GM23248 (cell line): ENCODE measurements at places on chromosomes 11 and 22. TPM values are rescaled to one million over a fixed set of nuclear protein-coding genes. Genes with fewer than 3 reads are reported as not detected.

IGSF22 gene
- not detected in 2 replicates for total RNA-seq

RASD2 gene
- 0.76 and 3.7 TPM in 2 replicates for total RNA-seq

TMEM121B gene
- 0.11 TPM in 1 of 2 replicates, not detected in the other for total RNA-seq

TEX12 gene
- 0.51 and 2.2 TPM in 2 replicates for total RNA-seq

PDGFD gene
- total RNA-seq = 0.25 and 1.3 TPM in 2 replicates

MRGPRF gene
- 25.3 and 36.0 TPM in 2 replicates for total RNA-seq

GRCh38 chr22:16586991-16587390 is 5.6 kb downstream of the CCT8L2 start:
- DNase-seq = no peak

DNA sequence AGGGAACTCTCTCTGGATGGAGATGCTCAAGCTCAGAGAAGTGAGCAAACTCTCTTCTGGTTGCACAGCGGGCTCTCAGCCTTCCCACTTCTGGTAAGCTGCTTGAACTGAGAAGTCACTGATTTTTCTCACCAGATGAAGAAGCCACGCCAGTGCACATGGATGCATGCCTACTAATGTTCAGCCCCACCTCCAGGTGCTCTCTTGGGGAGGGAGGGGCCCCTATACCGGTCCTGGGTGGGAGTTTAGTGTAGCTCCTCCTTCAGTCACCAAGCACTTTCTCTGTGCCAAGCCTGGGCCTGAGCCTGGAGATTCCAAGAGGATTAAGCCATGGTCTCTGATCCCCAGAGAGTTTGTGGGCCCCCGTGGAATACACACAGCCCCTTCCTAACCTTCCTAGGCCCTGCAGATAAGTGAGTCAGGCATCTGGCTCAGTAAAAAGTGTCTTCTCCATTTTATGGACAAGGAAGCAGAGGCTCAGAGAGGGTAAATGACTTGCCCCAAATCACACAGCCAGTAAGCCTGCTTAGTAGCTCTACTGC is 142.2 kb downstream of the ST3GAL4 start:
- DNase-seq = peak; percentile 20

- DNase-seq = peak; percentile 57
Observed at GRCh38 chr22:36765943-36766450, 9.9 kb downstream of the IFT27 start.

DNA sequence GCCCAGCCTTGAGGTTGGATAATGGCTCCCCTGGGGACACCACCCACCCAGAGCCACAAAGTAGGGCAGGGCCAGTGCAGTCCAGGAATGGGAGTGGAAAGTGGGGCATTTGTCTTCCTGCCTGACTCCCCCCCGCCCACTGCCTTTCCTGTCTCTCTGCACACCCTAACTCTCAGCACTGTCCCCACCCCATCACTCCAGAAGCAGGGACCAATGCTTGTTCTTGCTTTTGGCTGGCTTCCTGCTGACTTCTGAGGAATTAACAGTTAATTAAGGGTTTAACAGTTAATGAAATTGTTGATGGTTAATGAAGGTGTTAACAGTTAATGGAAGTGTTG is 4.7 kb downstream of the PITPNM1 start:
- DNase-seq = no peak

DNA sequence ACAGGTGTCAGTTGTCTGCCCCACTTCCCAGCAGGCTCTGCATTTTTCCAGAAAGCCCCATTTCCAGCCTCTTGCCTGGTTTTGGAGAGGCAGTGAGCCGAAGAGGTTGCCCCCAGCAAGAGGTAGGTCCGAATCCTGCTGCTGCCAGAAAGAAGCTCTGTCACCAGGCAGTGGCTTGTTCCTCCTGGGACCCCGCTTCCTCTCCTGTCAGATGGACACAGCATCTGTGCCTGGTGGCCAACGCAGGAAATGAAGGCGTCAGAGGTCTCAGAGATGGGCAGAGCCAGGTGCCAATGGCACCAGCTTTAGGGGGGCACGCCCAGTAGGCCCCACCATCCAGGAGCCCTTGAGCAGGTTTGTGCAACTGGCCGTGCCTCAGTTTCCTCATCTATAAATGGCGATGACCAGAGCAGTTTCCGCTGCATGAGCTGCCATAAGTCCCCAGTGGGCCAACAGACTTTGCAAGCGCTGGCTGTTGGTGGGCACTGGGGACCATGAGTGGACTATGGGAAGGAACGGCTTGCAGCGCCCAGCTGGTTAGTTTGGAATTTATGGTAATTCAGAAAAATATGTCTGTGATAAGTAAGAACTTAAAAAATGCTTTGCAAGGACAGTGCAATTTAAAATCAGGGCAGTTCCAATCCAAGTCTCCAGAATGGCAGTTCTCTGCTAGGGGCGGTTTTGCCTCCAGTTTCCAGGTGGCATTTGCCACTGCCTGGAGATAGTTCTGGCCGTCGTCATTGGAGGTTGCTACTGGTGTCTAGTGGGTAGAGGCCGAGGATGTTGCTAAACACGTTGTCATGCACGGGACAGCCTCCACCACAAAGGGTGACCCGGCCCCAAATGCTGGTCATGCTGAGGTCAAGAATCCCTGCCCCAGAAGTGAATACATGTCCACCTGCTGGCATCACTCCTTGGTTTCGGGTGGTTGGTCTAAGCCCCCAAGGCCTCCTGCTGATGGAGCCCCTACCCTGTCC is 2.3 kb upstream of the OSBPL5 start:
- no peak for DNase-seq

DNA sequence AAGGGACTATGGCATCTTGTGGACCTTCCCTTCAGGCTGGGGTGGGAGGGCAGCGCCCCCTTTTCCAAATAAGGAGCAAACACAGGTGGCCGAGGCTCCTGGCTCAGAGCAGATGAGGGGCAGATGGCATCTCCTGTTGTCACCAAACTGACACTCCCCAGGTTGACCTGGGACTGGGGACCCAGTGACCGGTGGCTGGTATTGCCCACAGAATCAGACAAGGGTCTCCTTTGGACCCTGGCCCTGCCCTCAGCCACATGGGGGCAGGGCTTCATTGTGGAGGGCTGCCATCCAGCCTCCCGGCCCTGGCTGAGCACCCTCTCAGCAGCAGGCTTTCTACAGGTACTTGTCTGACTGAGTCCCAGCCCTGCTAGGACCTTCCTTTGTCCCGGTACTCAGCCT is 842 bp upstream of the SIGIRR start:
- DNase-seq = no peak

GRCh38 chr22:48227341-48228018 is 1465.0 kb downstream of the TBC1D22A start:
- DNase-seq = no peak

DNA sequence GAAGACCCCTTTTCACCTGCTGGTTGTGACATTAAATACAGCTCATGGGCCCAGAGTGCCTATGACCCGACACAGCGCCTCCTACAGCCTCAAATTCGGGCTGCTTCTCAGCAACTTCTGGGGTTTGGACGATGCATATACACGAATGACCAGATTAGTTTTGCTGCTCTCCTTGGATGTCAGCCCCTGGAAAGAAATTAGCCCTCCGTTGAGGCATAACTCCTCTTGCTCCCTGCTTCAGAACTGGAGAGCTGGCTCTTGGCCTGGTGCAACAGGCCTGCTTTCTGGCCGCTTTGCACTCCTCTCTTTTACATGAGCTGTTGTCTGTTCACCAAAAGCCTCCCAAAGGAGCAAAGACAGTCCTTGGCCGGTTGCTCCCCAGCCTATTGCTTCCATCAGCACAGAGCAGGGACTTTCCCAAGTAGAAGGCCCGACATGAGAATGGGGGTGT is 3.3 kb downstream of the TECTA start:
- no peak for DNase-seq

GRCh38 chr11:88174709-88175568 is at the start of gene RAB38:
RAB38 (minus strand) TSS chr11:88175443; CDS start chr11:88175384, 59 bp downstream.
- DNase-seq = peak; percentile 92
